ENCODE measurements at places on chromosomes 16 and 17.

GRCh38 chr17:31877911-31878702 is 19.1 kb upstream of the COPRS start:
- no peak for DNase-seq

DNA sequence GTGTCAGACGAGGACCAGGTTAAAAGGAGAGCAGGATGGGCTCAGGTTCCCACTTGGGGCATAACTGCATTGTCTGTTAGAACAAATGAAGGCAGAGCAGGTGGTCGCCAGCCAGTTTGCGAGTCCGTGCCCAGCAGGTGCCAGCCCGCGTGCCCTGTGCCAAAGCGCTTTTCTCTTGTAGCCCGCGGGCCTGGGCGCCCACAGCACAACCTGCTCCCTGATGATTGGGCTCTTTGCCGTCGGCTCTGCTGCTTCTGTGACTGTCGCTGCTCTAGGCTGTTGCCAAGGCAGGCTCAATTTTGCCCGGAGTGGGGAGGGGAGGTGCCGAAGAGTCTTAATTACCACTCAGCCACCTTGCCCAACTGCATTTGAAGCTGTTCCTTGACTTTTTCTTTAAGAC is 21.1 kb downstream of the KNOP1 start:
- no peak for DNase-seq

DNA sequence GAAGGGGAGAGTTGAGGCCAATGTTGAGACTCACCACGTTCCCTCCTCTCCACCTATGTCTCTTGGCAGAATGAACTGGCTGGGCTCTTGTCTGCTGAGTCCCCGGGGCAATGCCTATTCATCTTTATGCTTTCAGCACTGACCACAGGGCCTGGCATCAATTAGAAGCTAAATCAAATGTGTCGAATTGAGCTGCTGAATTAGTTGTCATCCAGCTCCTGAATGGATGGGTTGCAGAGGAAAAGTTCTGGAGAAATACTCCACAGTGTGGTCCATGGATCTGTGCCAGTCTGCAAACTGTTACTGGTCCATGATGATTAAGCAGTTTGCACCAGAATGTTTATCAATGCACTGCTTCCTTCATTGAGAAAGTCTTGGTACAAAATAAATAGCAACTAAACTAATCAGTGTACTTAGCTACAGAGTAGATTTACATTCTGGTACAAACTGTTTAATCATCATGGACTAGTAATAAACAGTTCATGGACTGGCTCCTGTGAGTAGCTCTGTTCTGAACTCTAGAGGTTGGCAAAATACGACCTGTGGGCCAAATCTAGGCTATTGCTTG is 4.6 kb downstream of the CNGB1 start:
- DNase-seq = no peak

DNA sequence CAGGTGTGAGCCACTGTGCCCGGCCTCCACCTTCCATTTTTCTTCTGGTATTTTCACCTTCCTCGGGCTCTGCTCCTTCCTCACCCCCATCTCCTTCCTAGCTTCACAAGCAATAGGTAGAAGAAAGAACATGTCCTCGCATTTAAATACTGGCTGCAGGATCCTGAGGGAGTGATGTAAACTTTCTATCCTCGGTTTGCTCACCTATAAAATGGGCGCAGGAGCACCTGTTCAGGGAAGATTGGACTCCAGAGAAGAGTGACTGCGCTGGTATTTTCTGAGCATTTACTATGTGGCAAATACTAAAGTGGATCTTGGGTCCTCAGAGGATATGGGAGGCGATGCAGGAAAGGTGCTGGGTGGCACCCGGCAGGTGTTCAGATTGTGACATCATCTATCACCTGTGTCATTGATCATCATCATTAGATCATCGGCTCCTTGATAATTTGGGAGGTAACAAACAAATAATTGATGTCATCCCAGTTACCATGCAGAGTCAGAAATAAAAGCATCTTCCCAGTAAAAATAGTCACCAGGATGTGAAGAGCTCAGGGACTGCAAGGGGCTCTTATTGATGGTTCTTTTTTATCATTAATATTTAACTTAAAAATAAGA is 72.8 kb downstream of the FOXL1 start:
- DNase-seq = no peak

DNA sequence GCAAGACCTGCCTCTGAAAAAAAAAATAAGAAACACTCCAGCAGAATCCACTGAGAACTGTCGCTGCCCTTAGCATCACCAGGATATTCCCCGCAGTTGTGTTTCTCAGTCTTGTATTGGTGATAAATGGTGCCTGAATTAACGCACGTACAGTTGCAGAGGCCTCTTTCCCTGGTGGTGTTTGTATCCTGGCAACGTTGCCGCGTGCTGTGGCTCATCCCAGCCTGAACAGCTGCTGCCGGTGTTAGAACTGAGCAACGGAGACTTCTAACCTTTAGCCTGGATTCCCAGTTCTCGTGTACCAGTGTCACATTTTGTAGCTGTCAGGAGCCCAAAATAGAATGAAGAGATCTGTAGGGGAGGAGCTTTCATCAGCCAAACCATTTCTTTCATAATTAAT is 4.8 kb downstream of the MLYCD start:
- no peak for DNase-seq

- DNase-seq = no peak
Measured at GRCh38 chr17:37833237-37833859, 88.5 kb upstream of the HNF1B start.

DNA sequence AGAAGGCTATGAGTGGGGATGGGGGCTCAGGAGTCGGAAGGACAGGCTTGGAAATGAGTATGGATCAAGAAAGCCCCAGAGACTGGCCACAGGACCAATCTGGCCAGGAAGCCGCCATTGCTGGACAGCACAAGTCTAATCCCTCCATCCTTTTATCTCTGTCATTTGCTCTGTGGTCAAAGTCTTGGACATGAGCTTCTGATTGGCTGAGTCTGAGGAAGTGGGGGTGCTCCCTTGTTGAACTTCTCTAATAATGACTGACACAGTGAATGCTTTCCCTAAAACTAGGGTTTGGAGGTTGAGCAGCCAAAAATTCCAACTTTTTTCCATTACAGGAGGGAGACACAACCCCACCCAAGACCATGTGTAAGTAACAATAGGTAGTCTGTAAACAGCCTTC is 97.4 kb downstream of the MARF1 start:
- DNase-seq = no peak

GRCh38 chr17:47905221-47905733 is 9.2 kb downstream of the SP2 start:
- no peak for DNase-seq

DNA sequence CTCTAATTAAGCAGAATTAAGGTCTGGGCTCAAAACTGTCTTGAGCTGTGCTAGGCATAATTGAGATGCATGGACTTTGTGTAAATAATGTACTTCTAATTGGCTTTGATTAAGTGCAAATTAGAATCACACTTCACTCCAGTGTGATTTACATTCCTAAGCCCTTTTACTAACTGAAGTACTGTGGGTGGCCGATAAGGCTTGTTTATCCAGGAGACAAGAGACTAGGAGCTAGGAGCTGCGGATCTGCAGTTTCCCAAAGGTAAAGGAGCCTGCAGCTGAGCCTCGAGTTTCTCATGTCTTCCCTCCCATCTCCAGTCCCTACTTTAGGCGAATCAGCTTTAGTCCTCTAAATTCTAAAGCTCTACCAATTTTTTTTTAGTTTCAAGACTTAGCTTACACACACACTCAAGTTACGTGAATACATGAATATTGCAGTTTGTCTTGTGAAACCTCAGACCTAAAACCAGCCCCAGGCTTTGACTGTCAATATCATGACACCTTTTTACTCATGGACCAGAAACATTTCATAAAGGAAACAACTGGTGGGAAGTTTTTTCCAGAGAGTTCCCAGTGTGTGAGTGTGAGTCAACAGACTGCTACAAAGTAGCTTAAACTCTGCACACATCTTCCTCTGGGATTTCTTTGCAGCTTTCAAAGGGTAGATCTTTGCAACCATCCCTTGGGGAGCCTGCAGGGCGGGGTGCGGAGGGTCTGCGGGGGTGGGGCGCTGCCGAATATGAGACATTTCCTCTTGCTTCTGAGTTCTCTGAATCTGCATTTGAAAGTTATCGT is 113.9 kb upstream of the TBX2 start:
- no peak for DNase-seq

DNA sequence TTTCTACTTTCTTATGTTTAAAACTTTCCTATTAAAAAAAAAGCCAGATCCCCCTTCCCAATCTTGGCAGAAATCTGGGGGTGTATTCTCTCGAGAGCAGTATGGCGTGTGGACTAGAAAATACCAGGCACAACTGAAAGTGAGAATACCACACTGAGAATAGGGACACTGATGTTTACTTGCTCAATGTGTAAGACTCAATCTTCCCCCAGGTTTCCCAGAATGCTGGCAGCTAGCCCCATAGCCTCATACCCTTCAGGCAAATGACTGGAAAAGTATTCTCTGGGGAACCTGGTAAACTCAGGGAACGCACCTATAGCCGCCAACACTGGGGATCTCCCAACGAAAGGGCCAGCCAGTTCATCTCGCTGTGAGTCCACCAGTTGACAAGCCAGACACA is 15.3 kb downstream of the ZZEF1 start:
- no peak for DNase-seq

GRCh38 chr17:82092094-82092586 is 5.9 kb downstream of the FASN start:
- no peak for DNase-seq

DNA sequence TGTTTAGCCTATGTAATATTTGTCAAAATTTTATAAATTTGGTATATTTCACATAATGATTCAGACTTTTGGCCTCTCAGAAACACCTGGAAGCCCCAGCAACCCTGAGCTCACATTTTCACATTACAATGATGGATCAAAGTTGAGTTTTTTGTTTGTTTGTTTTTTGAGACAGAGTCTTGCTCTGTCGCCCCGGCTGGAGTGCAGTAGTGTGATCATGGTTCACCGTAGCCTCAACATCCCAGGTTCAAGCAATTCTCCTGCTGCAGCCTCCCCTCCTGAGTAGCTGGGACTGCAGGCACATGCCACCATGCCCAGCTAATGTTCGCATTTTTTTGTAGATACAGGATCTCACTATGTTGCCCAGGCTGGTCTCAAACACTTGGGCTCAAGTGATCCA is 10.6 kb upstream of the VAT1L start:
- DNase-seq = no peak

GRCh38 chr17:68803164-68803929 is 151.8 kb downstream of the ABCA8 start:
- no peak for DNase-seq

DNA sequence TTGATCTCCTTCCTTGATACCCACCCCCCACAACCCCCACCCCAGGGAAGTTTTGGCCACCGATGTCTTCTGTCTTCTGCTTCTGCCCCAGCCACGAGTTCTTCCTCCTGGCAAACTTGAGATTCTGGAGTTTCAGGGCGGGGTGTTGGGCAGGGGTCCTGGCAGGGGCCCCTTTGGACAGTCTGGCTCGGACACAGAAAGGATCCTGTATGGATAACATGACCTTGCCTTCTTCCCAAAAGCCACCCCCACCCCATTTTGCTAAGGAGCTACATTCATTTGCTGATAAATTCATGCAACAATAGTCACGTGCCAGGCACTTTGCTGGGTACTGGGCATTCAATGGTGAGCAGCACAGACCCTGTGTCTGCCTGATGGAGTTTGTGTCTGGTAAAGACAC is 5.9 kb upstream of the COL1A1 start:
- DNase-seq = no peak

DNA sequence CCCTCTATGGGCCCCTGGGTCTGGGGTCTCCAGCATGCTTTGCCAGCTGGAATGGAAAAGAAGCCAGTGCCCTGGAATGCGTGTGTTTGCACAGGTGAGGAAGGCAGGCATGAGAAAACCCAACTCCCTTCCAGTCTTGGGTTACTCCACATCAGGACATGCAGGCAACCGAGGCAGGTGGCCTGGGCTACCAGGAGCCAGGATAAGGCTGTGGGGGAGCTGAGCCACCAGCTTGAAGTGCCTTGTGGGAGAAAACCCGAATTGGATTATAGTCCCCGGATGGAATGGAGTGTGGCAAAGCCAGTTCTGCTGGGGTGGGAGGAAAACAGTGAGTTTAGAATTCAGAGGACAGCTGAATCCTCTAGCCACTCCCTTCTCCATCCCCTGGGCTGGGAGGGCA is 7.2 kb downstream of the SRCIN1 start:
- no peak for DNase-seq

- no peak for DNase-seq
Measured at GRCh38 chr16:4597174-4597573, 17.5 kb downstream of the UBALD1 start.

GRCh38 chr17:46026166-46027047 is 27.4 kb downstream of the STH start:
- no peak for DNase-seq

DNA sequence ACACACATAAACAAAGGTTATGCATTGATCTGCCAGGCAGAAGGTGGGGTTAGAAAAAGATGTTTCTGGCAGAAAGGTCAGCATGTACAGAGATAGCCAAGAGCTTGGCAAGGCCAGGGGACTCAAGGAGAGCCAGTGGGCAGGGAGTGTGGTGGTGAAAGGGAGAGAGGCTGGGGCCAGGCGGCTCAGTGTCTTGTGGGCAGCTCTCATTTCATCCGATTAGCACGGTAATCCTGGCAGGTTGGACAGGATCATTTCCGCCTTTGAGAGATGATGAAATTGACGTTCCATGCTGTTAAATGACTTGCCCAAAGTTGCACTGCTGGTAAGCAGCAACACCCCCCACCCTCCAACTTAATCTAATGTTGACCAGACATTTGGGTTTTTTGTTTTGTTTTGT is 3.6 kb downstream of the CHD9 start:
- DNase-seq = no peak

DNA sequence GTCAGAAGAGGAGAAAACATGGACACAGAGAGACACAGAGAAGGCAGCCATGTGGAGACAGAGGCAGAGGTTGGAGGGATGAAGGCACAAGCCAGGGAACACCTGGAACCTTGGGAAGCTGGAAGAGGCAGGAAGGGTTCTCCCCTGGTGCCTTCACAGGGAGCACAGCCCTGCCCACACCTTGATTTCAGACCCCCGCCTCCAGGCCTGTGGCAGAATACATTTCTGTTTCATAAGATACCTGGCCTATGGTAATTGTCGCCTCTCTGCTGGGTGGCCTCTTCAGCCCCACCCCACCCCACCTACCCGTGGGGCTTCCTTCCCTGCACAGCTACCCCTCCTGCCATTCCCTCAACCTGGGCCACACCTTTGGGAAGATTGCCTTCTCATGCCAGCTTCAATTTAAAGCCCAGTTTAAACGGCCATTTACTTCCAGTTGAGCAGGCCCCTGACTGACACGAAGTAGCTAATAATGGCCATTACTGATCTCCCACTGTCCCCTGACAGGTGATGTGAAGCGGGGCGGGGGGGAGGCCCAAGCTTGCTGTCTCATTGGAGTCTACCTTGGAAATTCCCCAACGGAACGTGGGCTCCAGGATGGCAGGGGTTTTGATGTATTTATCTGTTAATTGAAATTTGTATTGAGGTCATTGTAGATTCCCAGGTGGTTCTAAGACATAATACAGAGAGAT is 291.7 kb upstream of the FOXF1 start:
- DNase-seq = no peak

All from activated CD4-positive, alpha-beta T cell treated with anti-CD3 and anti-CD28 coated beads, Interleukin-2, amount 50 U/mL, for 1 hour (primary cell).